ENCODE measurements at places on chromosomes 5 and 9. TPM values are rescaled to one million over a fixed set of nuclear protein-coding genes. Genes with fewer than 3 reads are reported as not detected.

LAMC3 gene
- total RNA-seq, result 0.51 TPM

SLC34A3 gene
- total RNA-seq, result not detected

NTNG2 gene
- total RNA-seq, result 0.05 TPM

SV2C gene
- not detected for total RNA-seq

TRIM36 gene
- 0.34 TPM for total RNA-seq

SMIM33 gene
- total RNA-seq, result not detected

TMC1 gene
- 0.74 TPM for total RNA-seq

SHISAL2B gene
- not detected for total RNA-seq

ZNF79 gene
- total RNA-seq, result 14.8 TPM

CAMK2A gene
- not detected for total RNA-seq

LRRC14B gene
- total RNA-seq, result not detected

PTCD2 gene
- 6.0 TPM for total RNA-seq

SLC25A2 gene
- 0.09 TPM for total RNA-seq

ARHGEF28 gene
- total RNA-seq, result 151 TPM

C5orf58 gene
- not detected for total RNA-seq

POC5 gene
- 14.0 TPM for total RNA-seq

PCDHA1 gene
- total RNA-seq, result 0.17 TPM

SHOC1 gene
- not detected for total RNA-seq

ADAMTS19 gene
- total RNA-seq, result not detected

PCDHAC2 gene
- 0.34 TPM for total RNA-seq

SEC24A gene
- 27.0 TPM for total RNA-seq

NR2F1-AS1 gene
- total RNA-seq, result 18.4 TPM

FLT4 gene
- total RNA-seq, result 471 TPM
